ENCODE measurements at places on chromosomes 11 and 22.

- no peak for DNase-seq
Measured at GRCh38 chr11:64684357-64684756, 38.6 kb downstream of the NRXN2 start.

GRCh38 chr11:112732031-112732430, 229.2 kb upstream of the NCAM1 start:
- DNase-seq, result no peak

DNA sequence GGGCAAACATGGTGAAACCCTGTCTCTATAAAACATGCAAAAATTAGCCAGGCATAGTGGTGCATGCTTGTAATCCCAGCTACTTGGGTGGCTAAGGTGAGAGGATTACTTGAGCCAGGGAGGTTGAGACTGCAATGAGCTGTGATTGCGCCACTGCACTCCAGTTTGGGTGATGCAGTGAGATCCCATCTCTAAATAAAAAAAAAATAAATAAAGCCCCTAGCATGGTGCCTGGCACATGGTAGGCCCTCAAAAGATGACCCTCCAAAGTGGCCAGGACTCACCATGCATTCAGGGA, 74.6 kb downstream of the PTPRJ start:
- DNase-seq, result no peak

DNA sequence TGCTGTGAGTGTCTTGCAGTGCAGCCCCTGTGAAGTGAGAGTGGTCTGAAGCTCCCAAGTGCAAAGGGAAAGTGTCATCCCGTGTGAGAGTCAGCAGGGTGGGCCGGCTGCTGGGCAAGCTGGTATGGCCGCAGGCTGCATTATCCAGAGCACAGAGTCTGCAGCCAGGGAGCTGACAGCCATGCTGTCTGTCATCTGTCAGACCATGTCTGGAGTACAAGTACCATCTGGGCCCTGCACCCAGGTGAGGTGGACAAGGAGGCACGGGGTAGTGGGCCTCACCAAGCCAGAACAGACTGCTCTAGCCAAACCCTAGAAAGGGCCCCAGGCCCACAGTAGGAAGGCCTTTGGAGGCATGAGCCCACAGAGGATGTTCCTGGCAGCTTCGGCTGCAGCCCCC, 20.2 kb downstream of the LMO1 start:
- no peak for DNase-seq

DNA sequence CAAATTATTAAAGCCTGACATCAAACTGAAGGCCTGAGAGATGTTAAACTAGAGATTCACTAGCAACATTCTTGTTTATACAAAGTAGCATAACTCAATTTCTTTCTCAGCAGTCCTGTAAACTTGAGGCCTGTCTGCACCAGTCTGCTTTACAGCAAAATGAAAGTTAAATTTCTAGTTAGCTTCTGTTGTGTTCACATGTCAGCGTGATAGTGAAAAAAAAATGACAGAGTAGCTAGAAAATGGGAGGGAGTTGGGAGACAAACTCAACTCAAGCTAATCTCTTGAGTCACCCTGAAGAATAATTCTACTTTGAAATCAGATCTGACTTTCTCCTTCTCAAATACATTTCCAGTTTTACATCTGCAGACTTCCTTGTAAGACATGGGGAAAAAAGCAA, 6.5 kb downstream of the RBFOX2 start:
- peak; percentile 38 for DNase-seq

DNA sequence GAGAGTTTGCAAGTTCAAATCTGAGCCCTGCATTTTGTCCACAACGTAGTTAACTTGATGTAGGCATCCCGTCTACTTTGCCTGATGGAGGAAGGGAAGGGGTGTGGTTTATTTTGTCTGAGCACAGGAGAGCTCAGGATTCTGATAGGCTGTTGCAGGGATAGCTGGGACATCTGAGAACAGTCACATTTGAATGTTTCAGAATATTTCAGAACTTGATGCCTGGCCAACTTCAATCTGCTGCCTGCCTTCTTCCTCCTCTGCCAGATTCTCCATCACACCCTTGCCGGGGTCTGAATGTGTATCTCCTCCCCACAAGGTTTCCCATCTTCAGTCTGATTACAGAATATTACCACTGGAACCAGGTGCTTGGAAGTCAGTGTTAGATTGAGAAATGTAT, 51.6 kb downstream of the NTM start:
- DNase-seq, result no peak

- no peak for DNase-seq
Measured at GRCh38 chr22:40426594-40427333, 56.4 kb downstream of the SGSM3 start.

- no peak for DNase-seq
Measured at GRCh38 chr11:81966340-81966739, 767.3 kb downstream of the FAM181B start.

DNA sequence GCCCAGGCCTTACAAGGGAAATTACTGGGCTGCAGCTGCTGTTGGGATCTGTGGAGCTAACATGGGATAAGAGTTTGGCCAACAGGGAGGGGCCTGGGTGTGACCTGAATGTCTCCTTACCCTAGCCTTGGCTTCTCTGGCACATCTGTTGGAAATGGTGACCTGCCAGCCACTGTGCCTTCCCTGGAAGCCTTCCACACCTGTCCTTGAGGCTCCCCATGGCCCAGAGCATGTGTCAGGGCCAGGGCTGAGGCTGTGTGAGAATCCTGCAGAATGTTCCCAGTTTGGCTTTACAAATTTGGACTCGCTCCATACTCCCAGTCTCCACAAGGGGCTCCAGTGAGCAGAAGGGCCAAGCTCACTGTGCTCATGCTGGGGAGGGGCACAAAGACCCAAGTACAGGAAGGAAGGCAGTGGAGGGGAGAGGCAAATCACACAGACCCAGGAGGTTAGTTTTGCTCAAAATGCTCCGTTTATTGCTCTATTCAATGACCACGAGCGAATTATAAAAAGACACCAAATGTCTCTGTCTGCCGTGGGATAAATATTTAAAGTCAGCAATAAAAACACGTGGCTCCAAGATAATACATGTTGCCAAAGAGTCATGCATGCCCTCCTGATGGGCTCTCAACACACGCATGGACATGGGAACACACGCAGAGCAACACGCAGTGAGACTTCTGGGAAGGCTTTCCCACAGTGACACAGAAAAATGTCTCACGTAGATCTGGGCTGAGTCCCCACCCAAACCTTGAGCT, 1.7 kb upstream of the IGSF22 start:
- peak; percentile 20 for DNase-seq

GRCh38 chr11:36501236-36501635, 8.8 kb downstream of the TRAF6 start:
- DNase-seq, result no peak

GRCh38 chr11:58222721-58223120, 6.0 kb downstream of the OR10Q1 start:
- DNase-seq, result peak; percentile 87

DNA sequence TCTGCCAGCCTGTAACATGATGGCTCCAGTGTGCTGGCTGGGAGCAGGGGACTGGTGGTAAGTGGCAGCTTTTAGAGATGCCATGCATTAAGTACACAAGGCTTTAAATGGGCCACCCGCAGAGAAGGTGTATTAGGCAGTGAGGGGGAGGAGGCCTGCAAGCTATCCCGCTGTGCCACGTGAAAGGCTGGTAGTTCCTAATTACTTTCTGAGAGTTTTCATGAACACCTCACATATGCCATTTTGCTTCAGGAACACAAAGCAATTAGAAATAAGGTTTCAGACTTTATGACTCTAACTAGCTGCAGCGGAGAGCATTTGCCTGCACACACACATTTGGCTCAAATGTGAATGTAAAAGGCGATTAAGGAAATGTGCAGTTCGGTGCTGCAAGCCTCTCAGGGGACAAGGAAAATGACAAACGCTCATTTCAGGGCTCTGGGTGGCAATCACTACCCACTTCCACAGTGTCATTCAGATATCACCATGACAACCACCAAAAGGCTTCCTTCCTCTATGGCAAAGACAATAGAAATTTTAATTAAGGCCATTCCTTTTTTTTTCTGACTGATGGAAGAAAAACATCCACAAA, 116.6 kb downstream of the PLEKHA7 start:
- DNase-seq, result no peak

GRCh38 chr11:125295931-125296330, 131.4 kb downstream of the PKNOX2 start:
- DNase-seq, result no peak

DNA sequence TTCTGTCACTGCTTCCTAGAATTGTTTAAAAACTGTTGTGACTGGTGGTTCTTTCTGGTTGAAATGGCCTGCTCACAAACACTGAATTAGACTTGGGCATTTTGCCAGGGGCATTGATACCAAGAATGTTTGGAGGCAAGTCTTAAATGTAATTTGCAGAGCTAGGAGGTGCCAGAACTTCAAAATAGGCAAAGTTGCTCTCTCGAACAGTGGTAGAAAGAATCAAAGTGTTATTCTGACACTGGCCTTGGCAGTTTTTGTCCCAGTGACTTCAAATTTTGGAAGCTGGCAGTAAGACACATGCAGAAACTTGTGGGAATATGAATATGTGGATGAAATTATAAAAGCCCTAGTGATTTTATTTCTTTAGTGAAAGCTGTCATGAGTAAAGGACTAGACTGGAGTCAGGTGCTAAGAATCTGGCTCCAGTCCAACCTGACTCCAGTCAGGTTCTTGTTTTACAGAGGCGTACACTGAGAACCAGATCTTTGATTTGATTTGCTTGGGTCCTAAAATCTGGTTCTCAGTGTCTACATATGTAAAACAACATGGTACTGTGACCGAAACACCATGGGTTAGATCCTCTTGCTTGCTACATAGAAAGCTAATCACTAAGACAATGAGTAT, 20.9 kb downstream of the SVIP start:
- DNase-seq, result no peak

DNA sequence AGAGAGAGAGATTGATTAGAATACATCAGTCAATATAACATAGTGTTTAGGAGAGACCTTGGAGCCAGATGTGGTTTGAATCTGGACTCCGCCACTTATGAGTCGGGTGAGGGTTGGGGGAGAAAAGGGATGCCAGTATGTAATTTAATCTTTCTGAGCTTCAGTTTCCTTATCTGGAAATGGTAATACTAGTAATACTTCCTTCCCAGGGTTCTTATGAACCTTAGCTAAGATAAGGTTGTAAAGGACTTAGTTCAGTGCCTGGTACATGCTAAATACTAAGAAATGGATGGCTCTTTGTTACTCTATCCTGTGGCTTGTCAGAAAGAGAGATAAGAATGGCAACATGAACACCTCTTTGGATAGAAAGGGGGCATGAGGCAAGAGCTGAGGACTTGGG, 226.1 kb upstream of the NARS2 start:
- DNase-seq, result no peak

DNA sequence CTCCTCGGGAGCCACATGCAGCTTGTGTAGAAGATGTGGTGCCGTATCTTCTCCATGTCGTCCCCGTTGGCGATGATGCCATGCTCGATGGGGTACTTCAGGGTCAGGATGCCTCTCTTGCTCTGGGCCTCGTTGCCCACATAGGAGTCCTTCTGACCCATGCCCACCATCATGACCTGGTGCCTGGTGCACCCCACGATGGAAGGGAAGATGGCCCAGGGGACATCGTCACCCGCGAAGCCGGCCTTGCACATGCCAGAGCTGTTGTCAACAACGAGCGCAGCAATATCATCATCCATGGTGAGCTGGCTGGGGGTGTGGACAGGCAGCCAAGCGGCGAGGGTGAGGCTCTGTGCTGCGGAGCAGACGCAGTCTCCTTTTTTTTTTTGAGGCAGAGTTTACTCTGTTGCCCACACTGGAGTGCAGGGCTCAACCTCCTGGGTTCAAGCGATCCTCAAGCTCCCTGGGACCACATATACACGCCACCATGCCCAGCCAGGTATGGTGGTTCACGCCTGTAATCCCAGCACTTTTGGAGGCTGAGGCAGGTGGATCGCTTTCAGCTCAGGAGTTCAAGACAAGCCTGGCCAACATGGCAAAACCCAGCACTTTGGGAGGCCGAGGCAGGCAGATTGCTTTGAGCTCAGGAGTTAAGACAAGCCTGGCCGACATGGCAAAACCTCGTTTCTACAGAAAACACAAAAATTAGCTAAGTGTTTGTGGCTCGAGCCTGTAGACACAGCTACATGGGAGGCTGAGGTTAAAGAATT, 17.3 kb upstream of the EP300 start:
- no peak for DNase-seq

- peak; percentile 25 for DNase-seq
Measured at GRCh38 chr22:20203552-20204201, 52.8 kb upstream of the CCDC188 start.

DNA sequence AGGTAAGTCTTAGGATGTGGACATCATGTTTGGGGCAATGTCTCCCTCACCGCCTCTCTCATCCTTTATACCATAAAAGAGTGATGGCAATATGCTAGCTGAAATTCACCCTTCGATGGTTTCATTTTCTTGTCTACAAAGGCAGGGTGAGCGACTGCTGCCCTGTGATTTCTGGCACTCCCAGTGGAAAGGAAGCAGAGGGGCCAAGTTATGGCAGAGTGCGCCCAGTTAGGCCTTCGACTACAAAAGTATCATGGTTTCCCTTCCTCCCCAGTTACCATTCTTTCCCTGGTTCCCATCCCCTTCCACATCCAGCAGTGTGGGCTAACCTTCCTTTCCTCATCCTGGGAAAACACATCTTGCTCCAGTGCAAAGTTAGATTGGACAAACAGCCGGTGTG, 43.8 kb downstream of the SNX19 start:
- no peak for DNase-seq

DNA sequence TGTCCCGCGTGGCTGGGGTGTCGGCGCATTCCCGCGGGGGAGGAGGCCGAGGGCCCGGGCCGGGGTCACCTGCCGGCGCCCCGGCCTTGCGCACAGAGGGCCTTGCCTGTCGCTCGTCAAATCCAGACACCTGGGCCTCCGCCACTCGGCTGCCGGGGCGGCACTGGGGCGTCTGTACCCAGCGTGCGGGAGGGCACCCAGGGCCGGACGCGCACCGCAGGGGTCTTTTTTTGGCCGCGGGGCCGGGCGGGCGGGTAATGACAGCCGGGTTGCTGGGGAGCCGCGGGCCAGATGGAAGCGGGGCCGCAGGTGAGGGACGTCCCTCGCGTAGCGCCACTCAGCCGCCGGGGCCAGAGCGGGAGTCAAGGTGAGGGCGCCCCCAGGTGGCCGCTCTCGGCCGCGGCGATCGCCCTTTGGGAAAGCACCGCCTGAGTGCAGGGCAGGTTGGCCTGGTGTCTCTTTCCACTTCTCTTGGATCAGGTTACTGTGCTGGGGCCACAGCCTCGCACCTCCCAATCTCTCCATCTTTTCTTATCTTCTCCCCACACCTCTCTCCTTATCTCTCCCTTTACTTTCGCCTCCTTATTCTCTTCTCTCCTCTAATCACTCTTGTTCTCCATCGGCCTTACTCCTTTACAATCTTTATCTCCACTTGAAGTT, 3.5 kb downstream of the PHLDB1 start:
- DNase-seq, result peak; percentile 47

DNA sequence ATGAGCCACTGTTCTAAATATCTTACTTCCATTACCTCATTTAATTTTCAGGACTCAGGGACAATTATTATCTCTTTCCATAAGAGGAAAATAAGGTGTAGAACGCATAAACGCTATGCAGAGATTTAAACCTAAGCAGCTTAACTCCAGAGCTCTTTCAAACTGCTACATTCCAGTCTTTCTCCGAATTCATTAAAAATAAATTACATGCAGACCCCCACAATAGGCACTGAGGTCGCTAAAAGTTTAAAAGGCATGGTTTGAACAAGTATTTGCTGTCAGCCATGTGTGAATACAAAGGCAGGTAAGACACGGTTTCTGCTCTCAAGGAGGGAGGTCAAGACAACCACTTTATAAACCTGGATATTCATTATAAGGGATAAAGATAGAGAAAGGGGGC, 983 bp downstream of the NARS2 start:
- no peak for DNase-seq

GRCh38 chr22:17368144-17368543, 1.1 kb upstream of the CECR2 start:
- DNase-seq, result no peak

- no peak for DNase-seq
Measured at GRCh38 chr11:65685981-65686380, 23.3 kb upstream of the RELA start.
